Fibroblast of mammary gland (primary cell): ENCODE measurements at places on chromosomes 4 and X.

- peak; percentile 77 for DNase-seq
Observed at GRCh38 chrX:120736989-120737388, 107.1 kb upstream of the C1GALT1C1 start.

DNA sequence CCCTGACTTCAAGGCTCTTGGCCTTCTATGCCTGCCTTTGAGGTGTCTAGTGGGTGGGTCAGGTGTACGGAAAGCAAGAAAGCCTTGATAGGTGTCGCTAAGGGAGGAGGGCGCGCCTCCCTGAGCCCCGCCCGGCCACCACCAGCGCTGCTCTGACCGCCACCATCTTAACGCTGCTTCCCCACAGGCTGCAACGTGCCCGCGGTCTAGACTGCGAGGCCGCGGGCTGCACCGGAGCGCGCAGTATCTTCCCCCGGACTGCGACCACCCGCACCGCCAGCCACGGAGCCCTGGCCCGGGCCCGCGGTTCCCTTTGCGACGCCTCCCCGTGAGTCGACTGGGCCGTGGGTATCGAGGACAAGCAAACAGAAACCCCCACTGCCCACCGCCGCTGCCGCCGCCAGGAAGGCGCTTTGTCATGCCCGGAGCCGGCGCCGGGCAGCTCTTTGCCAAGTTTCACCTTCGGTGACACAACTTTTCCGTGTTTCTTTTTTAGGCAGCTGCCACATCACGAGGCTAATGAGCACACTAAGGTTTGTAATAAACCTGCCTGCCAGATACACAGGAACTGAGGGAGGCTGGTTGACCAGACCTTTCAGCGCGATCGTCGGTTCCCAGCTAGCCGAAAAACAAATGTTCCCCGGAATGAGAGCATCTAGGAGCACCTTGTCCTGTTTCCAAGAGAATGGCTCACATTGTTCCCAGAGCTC is 335.8 kb upstream of the F9 start:
- DNase-seq = no peak

GRCh38 chr4:2745981-2746806 is 9.9 kb downstream of the TNIP2 start:
- peak; percentile 45 for DNase-seq

- DNase-seq = no peak
Observed at GRCh38 chrX:108148524-108148923, 56.9 kb downstream of the ATG4A start.

GRCh38 chr4:58553031-58553430 is 1442.8 kb upstream of the IGFBP7 start:
- DNase-seq = no peak

- peak; percentile 4 for DNase-seq
Observed at GRCh38 chrX:118872102-118872566, 48.5 kb downstream of the ZCCHC12 start.

- peak; percentile 77 for DNase-seq
Observed at GRCh38 chr4:40976343-40976742, 226.6 kb downstream of the NSUN7 start.

- peak; percentile 38 for DNase-seq
Observed at GRCh38 chr4:12118651-12119213, 690.0 kb upstream of the HS3ST1 start.

DNA sequence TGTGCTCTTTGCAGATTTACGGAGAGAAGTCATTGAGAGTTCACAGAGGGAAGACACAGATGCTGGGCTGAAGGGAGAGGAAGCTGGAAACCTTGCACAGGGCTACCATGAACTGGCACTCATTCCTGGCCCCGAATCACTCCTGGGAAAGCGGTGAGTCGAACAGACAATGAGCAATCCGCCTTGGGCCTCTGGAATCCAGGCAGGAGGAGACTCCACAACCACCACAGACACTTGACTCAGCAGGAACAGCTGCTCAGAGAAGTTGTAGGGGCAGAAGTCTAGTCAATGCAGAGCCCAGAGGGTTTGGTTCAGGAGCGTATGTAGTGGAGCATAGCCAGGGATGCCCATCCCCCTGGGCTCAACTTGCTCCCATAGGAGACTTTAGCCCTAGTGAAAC is 62.8 kb upstream of the GRIA3 start:
- peak; percentile 47 for DNase-seq

GRCh38 chr4:92241094-92241493 is 62.7 kb upstream of the GRID2 start:
- DNase-seq = no peak

GRCh38 chrX:131739823-131740222 is 195.9 kb downstream of the OR13H1 start:
- DNase-seq = no peak

DNA sequence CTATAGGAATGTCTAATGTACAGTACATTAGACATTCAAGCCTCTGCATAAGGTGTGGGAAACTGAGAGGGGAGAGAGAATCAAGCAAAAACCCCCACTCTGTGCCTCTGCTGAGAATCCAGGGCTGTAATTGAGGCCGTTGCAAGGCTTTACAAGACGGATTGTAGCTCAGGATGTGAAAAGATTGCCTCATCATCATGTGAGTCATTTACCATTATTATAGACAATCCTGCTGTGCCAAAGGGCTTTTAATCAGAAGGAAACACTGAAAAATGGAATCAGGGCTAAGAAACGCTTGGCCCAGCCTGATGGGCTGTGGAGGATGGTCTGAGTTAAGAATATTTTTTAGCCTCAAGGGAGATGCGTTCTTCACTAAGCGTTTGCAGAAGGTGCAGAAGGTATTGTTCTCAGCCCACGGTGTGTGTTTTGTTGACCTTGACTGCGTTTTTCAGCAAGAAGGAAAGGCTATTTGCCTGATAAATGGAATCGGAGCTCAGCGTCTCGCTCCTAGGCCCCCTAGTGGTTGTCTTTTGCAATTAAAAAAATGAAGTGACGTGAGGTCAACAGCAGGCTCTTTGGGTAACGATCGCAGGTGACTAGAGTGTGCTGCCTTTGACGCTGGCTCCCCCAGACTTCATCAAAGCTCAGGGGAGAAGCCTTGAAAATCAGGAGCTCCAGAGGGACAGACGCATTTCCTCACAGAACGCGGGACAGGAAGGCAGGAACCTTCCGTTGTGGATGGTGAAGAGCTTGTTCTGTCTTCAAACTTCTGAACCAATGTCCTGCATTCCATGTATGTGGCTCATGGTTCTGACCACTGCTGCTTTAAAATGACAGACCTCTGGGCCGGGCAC is 18.1 kb upstream of the CHRNA9 start:
- DNase-seq = peak; percentile 97

DNA sequence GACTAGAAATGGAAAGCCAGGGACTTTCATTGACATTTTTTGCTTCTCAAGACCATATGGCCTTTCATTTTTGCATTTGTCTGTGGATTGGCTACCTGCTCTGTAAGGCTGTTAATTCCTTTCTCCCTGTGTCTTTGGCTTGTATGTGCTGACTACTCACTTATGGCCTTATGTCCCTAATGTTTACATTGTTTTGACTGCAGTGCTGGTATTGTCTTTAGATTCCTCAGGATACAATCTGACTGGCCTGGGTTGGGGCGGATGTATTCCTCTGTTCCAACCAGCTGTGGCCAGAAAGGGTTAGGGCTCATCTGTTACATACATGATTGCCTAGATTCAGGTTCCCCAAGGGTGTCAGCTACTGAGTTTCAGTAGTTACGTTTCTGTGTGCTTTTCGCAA is 108.1 kb downstream of the RAPGEF2 start:
- DNase-seq = no peak

GRCh38 chr4:144090744-144091143 is 49.8 kb downstream of the GYPA start:
- DNase-seq = no peak

GRCh38 chr4:3295837-3296624 is 3.2 kb downstream of the RGS12 start:
- DNase-seq = no peak

DNA sequence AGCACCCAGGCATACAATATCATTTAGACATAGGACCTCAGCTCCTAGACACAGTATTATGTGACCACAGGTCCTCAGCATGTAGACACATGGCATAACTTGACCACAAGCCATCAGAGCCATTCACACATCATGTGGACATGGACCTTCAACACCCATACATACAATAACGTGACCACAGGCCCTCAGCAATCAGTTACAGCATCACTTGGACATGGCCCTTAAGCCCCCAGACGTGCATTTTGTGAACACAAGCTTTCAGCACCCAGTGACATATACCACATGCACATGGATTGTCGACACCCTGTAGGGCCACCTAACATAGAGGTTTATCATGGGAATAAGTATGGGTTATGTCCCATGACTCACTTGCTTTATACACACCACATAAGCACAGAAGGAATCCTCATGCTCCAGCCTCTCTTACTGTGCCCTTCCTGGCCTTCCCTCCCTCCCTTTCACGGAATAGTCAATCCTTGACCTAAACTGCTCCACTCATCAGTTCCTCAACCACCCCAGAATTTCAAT is 1.9 kb downstream of the TSPYL2 start:
- peak; percentile 61 for DNase-seq

DNA sequence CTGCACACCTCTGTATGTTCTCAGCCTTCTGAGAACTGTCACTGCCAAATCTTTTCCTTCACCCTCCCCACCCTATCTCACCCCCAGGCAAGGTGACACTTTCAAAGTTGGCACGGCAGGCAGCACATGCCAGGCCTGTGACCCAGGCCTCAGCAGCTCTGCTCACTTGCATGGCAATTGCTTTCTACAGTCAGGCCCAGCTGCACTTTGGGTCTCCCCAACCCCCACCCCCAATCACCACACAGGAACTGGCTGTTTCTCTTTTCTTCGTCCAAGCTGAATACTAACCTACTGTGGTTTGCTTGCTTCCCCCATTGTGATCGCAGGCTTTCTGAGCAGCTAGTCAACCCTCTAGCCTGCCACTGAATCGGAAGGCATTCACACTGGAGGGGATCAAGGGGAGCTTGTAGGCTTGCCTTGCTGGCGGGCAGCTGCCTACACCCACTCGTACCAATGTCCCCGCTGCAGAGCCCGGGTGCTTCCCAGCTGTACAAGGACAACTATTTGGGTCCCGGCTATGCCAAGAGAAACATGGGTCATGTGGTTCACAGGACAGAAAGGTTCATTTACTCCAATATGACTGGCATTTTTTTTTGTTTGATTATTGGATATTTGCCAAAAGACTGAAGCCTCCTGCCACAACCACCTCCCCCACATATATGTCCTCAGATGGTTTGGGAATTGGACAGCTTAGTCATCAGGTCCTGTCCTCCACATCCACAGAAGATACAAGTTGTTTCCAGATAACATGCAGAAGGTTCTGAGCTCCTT is 28.1 kb downstream of the SLC25A43 start:
- peak; percentile 53 for DNase-seq

DNA sequence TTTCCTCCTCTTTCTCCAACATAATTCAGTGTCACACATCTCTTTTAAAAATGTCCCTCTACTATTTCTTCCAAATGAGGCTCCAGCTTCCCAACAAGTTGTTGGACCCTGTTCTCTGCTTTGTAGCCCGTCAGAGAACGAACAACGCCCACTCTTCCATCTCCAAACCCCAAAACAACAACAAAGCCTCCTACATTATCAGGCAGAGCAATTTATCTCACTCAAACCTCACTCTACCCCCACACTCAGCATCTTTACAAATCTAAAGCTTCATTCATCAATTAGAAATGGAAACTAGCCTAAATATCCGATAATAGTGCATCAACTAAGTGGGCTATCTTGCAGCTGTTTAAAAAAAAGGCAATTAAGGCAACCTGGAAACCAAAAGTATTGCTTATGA is 20.5 kb downstream of the SUPT20HL2 start:
- DNase-seq = no peak

DNA sequence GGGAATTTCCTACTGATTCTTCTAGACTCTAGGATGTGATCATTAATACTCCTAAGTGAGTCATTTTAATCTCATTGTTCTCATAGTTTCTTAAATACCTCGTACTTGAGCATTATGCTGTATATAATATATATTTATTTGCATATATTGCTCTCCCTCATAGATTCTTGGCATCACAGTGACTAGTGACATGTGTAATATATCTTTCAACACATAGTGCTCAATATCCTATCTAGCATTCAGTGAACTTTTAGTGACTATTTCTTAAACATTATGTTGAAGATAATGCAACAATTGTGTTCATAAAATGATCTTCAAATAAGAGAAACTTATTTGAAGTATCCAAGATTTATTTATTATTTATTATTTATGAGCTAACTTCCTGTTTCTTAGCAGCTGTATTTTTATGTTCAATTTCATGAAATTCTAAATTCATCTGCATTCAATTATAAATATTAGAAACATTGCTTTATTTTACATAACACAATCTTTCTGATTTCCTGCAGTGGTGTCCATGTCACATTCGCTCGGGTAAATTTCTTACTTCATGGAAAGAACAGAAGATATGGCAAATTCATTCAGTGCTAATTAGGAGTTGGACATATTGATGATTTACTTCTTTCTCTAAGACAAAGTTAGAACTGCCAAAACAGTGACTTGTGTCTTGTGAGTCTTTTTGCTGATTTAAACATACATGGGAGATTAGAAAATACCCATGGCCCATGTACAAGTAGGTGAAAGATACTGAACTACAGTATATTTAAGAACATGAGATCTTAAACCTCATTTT is 1095.5 kb upstream of the IGFBP7 start:
- DNase-seq = no peak

GRCh38 chrX:131977619-131978018 is 45.5 kb upstream of the STK26 start:
- DNase-seq = no peak

DNA sequence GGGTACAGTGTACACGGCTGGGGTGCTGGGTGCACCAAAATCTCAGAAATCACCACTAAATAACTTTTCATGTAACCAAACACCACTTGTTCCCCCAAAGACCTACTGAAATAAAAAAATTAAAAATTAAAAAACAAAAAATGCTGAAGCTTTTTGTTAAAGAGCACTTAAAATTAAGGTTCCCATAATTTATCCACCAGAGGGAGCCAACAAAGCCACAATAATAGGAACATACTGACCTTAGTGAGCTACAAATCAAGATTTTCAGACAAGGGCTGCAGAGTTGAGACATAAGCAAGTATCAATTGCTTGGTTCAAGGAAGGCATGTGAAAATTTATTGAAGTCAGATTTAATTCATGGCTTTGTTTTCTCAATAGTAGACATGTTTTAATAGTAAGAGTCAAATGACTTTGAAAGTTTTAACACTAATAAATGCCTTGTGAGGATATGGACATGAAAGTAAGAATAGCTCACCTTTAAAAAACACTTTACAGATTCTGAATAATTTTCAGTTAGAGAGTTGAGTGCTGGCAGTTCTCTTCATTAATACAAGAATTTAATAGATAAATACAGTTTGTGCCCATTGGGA is 43.0 kb upstream of the SCOC start:
- DNase-seq = peak; percentile 61
